ENCODE measurements at places on chromosomes 7 and 10.
A peak's percentile ranks its signal among the peaks of the same experiment; 100 is the strongest.

DNA sequence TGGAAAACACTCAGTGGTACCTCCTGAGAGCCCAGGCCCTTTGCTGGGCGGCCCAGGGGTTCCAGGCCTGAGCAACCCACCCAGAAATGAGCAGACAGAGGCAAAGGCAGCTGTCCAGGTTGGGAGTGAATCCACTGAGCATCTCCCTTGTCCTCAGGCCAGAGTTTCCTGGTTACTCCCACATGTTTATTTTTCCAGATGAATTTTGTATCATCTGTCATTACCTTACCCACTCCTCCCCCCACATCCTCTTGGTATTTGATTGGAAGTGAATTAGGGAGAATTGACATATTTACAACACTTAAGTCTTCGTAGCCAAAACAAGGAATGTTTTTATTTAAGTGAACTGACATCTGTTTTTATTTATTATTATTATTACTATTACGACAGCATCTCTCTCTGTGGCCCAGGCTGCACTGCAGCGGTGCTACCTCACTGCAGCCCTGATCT lies 13.2 kb upstream of the LMBR1 start:
- no peak for DNase-seq

GRCh38 chr10:77024461-77024860 lies 613.1 kb downstream of the KCNMA1 start:
- no peak for DNase-seq

- no peak for DNase-seq
Observed at GRCh38 chr10:126671402-126671975, 996 bp upstream of the C10orf90 start.

DNA sequence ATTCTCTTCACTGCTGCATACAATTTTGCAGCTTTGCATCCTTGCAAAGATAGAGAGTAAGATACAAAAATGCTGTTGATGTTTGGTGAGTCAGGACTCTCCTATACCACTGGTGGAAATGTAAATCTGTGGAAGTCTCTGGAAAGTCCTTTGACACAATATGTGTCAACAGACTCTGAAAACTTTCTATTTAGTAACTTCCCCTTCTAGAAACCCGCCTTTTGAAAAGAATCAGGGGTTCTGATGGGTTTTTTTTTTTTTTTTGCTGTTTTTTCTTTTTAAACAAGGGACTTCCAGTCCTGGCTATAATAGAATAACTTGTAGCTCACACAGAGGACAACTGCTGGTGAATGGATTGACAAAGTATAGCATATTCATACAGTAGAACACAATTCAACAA lies 16.4 kb downstream of the NOD1 start:
- DNase-seq: no peak

DNA sequence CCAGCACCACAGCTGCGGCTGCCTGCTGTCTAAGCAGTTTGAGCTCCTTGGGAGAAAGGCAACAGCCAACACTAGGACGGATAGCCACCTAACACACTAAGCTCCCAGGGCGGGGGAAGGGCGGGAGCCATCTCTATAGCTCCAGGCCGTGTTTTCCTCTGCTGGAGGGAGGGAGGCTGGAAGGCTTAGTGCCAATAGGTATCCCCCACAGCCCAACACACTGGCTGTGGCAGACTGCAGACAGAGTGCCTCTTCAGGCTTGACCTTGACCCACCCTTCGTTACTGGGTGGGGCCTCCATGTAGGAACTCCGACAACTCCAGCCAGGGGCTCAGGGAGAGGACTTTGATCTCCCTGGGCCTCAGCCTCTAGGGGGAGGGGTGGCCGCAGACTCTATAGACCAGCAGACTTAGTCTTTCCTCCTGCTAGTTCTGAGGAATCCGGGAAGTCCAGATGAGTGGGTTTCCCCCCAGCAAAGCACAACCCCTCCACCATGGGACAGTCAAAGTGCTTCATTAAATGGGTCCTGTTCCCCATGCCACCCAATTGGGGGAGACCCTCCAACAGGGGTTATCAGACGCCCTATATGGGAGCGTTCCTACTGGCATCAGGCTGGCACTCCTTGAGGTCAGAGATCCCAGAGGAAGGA lies 314.4 kb upstream of the MKI67 start:
- DNase-seq: no peak

DNA sequence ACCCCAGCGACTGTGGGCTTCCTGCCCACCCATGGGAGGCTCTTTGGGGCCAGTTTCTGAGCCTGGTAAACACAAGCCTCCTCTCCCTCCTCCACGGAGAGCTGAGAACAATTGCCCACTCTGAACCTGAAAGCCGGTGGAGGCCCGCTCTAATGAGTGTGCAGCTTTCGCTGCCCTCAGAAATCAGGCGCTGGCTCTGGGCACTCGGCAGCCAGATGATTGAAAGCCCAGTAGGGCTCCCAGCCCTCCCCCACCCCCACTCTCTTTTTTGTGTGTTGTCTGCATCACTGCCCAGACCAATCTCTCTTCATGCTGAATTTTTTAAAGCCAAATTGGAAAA lies 438.9 kb downstream of the RPS24 start:
- no peak for DNase-seq

- no peak for DNase-seq
Observed at GRCh38 chr10:127100983-127101615, 95.3 kb downstream of the INSYN2A start.

- peak; percentile 49 for DNase-seq
Observed at GRCh38 chr10:3192856-3193635, 20.5 kb upstream of the PITRM1 start.

DNA sequence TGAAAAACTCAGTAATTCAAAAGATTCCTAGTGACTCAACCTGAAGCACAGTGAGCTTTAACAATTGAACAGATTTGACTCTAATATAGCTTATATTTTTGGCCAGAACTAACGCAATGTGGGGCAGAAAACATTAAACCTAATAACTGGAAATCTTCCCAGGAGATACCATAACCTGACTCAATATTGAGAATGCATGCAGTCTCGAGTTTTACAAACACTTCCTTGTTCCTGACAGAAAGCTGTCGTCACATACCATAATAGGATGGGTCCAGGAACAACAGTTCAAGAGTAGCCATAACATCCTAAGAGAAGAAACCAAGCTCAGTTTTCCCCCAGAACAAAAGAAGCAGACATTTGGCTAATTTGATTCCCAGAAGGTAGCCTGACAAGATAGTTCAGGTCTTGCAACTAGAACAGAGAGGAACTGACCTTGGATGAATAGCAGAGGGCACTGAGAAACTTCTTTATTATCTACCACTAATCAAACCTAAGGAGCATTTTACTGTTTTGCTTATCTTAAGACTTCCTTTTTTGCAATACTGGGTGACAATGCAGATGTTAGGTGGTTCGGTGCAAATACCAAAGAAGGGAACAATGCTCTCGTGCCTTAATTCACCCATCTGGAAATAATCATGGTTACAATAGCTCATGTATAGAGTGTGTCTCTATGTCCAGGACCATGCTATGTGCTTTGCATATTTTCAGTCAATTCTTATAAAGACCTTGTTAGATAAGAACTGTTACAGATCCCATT lies 38.6 kb upstream of the ACSL5 start:
- DNase-seq: no peak

DNA sequence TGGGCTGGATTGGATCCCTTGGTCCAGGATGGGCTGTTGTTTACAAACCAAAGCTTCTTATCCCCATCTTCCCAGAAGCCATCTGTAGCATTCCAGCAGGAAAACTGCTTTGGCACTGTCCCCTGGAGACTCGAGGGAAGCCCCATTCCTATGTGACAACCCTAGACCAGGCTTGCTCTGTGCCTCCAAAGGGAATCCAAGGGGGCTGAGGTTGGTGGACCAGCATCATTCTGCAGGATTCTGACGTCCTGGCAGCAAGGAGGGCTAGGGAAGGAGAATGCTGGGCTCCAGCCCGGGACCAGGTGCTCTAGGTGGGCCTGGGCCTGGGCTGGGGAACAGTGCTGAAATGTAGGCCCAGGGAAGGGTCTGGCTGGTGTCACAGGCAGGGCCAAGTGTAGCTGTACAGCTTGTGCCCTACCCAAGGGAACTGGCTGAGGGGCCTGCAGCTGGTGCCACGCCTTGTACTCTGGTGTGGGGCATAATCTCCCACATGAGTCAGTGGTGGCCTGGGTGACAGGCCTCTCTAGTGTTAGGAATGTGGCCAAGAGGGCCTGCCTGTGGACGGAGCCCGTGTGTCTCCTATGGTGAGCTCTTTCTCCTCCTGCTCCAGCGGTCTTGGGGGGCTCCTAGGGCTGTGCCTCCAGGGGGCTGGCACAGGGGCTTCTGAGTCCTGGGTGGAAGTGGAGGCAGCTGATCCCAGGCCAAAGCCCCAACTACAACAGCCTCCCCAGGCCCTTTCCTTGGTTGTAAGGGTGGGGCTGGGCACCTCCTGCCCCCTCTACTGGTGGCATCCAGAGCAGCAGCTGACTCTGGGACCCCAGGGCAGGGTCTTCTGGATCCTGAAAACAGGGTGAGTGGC lies 25.2 kb downstream of the TRIM8 start:
- no peak for DNase-seq

DNA sequence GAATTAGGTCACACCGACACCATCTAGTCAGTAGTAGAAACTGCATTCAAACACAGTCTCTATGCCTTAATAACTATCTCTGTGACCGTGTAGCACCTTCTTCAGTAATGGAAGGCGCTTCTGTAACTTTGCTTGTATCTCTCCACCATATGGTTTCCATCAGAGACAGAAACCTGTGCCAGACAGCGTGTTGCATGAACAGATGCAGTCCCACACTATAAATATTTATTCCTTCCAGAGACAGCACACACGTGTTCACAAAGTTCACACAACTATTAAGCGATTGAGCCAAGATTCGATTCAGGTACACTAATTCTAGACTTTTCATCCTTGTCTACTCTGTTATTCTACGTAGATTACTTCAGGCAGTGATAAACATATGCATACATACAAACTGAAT lies 873.9 kb upstream of the MBL2 start:
- no peak for DNase-seq

DNA sequence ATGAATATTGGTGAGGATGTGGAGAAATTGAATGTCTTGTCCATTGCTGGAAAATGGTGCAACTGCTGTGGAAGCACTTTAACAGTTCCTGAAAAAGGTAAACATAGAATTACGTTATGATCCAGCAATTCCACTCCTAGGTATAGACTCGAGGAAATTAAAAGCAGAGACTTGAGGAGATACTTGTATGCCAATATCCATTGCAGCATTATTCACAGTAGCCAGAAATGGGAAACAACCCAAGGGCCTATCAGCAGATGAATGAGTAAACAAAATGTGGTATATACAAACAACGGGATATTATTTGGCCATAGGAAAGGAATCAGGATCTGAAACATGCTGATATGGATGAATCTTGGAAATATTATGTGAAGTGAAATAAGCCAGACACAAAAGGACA lies 32.5 kb upstream of the MTURN start:
- no peak for DNase-seq

- no peak for DNase-seq
Observed at GRCh38 chr7:31603046-31603445, 84.0 kb upstream of the PPP1R17 start.

- DNase-seq: no peak
Observed at GRCh38 chr10:104090611-104091010, 4.9 kb upstream of the COL17A1 start.

GRCh38 chr7:32941681-32942414 lies 15.4 kb upstream of the FKBP9 start:
- DNase-seq: peak; percentile 9

DNA sequence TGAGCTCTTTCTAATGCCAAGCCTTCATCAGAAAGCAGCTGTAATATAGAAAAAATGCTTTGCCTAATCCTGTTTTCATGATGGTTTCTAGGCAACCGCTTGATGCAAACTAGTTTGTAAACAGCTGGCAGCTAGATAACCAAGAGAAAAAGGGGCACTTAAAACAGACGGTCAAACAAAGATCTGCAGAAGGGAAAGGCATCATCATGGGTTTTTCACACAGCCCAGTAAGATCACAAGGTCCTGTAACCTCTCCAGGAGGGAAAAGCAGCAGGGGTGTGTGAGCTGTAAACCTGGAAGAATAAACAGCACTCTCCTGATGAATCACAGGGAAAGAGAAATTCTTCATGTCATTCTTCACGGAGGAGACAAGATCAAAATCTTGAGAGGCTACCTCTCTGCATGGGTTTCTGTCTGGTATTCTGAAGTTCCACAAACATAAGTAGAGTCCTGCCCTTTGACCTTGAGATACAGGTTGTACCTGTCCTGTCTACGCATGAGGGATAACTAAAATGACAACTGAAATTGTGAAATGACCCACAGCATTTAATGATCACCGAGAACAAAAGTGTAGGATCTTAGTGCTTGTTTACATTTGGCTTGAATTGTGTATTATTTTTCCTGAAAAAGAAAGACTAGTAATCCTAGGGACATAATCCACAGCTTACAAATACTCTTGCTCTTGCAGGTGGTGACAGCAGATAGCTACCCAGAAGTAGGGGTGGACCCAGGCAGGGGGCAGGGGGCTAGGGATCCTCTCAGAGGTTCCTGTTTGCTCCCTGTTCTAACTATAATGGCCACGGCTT lies 48.0 kb downstream of the CREB3L2 start:
- DNase-seq: peak; percentile 14

GRCh38 chr10:123270221-123270620 lies 116.0 kb downstream of the BUB3 start:
- no peak for DNase-seq

DNA sequence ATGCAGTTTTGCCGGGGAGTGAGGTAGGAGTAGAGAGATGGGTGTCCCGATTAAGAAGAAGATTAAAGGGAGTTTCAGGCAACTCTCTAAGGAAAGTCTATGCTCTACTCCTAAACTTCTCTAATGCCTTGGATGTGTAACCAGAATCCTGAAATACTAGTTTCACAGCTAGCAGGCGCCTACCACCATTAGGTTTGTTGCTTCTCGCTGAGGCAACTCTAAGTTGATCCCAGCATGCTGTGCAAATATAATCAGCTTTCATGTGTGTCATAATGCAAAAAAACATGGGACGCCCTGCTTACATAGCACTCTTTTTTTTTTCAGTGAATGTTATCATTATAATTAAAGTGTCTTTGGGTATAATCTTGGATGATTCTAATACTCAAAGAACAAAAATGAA lies 50.4 kb upstream of the FAM3C start:
- DNase-seq: no peak

DNA sequence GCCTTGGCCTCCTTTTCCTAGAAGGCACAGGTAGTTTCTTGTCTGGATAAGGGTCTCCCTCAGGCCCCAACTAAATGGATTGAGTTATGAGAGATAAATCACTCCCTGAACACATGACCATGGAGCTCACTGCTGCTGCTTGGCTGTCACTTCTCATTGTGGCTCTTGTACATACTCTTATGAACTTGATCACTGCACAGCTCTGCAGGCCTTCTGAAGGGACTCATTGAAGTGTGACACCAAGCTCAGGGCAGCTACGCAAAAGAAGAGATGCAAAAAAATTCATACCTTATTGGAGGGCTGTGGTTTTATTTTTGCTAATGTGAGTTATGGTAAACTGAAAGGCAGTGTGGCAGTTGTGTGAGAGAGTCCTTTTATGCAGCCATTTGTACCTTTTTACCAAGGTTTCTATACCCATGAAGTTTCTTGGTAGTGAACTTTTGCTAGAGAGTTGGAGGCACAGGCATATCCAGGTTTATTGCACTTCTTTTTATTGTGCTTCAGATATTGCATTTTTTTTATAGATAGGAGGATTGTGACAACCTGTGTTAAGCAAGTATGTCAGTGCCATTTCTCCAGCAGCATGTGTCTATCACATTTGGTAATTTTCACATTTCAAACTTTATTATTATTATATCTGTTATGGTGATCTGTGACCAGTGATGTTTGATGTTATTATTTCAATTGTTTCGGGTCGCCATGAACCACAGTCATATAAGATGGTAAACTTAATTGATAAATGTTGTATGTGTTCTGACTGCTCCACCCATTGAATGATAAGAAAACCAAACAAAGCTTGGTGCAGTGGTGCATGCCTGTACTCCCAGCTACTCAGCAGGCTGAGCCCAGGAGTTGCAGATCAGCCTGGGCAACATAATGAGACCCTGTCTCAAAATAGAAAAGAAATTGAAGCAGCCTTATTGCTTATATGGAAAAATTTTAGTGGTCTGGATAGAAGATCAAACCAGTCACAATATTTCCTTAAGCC lies 100.6 kb downstream of the LRRC4 start:
- no peak for DNase-seq
